Aorta (tissue), 5 donors: ENCODE measurements at places on chromosomes 6 and 20. TPM values are rescaled to one million over a fixed set of nuclear protein-coding genes. Genes with fewer than 3 reads are reported as not detected.

DNA sequence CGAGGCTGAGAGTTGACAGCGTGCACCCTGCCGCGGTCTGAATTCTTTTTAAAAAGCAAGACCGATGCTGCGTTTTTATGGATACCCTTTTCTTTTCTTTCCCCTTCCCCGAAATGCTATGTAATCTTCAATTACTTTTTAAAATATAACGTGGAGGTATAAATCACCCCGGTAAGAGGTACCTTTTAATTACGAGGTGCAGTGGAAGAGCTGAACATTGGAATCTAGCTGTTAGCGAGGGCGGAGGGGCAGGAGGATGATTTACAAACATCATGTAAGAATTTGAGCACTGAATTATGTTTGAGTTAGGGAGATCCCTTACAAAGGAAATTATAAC lies 1.2 kb downstream of the EYA2 start:
- peaks cover 2% of the 10 kb centered on the region for H3K27me3 ChIP-seq
- no peak overlapping the region for H3K27ac ChIP-seq
- no peaks in the 10 kb centered on the region for H3K36me3 ChIP-seq
- no peak for DNase-seq
- no peaks in the 10 kb centered on the region for H3K4me1 ChIP-seq

GRCh38 chr6:133300896-133301295 lies 59.7 kb downstream of the EYA4 start:
- no peaks in the 10 kb centered on the region for H3K4me1 ChIP-seq
- no peaks in the 10 kb centered on the region for H3K27me3 ChIP-seq
- H3K36me3 ChIP-seq, result no peaks in the 10 kb centered on the region
- no peak for DNase-seq
- no peak overlapping the region for H3K27ac ChIP-seq

MDC1 gene
- polyA plus RNA-seq, result 7.4 TPM

ENPP3 gene
- polyA plus RNA-seq, result 0.41 TPM

PACSIN1 gene
- polyA plus RNA-seq, result not detected

GRCh38 chr6:105952772-105953690 lies 133.1 kb upstream of the PRDM1 start:
- no peak overlapping the region for H3K4me3 ChIP-seq
- DNase-seq, result no peak

PPP1R3D gene
- 4.4 TPM for polyA plus RNA-seq

GRCh38 chr20:47931002-47931401 lies 145.7 kb upstream of the SULF2 start:
- no peak overlapping the region for H3K27ac ChIP-seq
- H3K36me3 ChIP-seq, result no peaks in the 10 kb centered on the region
- no peaks in the 10 kb centered on the region for H3K27me3 ChIP-seq
- DNase-seq, result no peak
- no peak overlapping the region for H3K4me3 ChIP-seq

RIPK1 gene
- 9.9 TPM for polyA plus RNA-seq

DNA sequence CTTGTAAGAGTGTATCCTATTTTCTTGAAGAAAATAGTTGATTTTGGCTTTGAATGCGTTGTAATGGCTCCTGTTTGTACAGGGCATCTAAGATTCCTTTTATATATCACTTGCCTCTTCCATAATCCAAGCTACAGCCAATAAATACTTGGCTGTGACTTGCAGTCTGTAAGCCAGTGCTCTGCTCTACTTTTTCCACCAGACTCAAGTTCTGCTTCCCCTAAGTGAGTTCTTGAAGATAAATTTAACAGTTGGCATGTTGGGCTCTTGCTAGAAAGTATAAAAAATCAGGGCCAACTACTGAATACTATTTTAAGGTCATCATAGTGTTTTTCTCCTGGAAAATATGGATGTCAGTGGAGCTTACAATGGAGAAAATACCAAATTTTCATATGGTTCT lies 36.5 kb upstream of the SCGN start:
- H3K27ac ChIP-seq, result no peak overlapping the region
- H3K36me3 ChIP-seq, result peaks cover 6% of the 10 kb centered on the region
- DNase-seq, result no peak
- H3K4me1 ChIP-seq, result peaks cover 4% of the 10 kb centered on the region

PDYN gene
- polyA plus RNA-seq, result not detected

GRCh38 chr20:19944772-19945459 lies 72.2 kb upstream of the NAA20 start:
- DNase-seq, result no peak
- peaks cover 4% of the 10 kb centered on the region for H3K4me1 ChIP-seq
- no peaks in the 10 kb centered on the region for H3K27me3 ChIP-seq
- no peak overlapping the region for H3K4me3 ChIP-seq

ZBP1 gene
- polyA plus RNA-seq, result 0.20 TPM

GRCh38 chr20:33237989-33238388 lies 2.2 kb downstream of the BPIFA1 start:
- no peaks in the 10 kb centered on the region for H3K27me3 ChIP-seq
- H3K27ac ChIP-seq, result no peak overlapping the region
- no peaks in the 10 kb centered on the region for H3K36me3 ChIP-seq
- no peak for DNase-seq
